Stimulated activated CD4-positive, alpha-beta T cell treated with anti-CD3 and anti-CD28 coated beads, Interleukin-1b, Interleukin-23, amount 100 ng/mL, for 1 hour (primary cell): ENCODE measurements at places on chromosomes 11 and 22.
A peak's percentile ranks its signal among the peaks of the same experiment; 100 is the strongest.

DNA sequence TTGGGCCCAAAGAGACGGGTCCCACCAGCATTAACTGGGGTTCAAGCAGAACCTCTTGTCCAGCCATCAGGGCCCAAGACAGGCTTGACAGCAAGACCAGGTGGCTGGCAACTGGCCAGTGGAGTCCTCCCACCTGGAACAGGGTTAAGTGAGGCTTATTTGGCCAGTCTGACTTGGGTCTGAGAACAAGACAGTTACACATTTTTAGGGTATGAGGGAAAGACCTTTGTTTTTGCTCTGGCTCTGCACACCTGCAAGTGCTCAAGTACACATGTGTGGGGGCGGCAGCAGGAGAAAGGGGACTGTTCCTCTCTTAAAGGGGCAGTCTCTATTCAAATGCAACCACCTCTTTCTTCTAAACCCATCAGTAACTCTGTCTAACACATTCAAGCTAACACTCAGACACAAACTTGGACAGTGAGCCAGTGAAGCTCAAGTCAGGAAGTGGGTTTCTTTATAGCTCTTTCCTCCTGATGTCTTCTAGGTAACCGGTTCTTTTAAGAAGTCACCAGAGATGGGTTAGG lies 116.2 kb downstream of the ETS1 start:
- DNase-seq, result no peak

DNA sequence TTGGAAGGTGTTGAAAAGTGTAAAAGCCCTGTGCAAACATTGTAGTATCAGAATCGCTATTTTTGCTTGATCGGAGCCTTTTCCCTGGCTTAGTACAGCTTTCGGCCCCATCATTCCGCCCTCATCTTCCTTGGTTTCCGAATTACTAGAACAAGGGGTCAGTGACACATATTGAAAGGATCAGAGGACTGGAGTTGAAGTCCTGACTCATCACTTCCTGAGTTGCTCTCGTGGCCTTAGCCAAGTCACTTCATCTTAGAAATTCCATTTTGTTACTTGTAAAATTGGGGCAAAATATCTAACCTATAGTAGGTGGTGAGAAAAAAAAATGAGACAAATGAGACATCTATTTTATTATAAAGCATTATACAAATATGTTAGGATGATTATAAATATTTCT lies 375.0 kb downstream of the NTM start:
- no peak for DNase-seq

DNA sequence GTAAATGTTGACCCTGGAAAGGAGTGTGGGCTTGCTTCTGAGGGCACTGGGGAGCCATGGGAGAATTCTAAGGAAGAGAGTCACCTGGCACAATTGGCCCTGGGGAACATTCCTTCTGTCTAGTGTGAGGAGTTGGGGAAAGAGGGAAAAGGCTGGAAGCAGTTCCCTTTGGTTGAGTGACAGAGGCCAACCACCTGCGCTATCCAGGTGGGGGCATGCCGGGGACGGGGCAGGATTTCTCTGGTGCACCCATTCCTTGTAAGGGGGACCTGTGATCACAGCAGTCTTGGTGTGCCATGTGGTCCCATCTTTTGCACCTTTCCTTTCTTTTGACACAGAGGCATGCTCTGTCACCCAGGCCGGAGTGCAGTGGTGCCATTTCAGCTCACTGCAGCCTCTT lies 92.1 kb upstream of the GRK3 start:
- DNase-seq, result no peak

DNA sequence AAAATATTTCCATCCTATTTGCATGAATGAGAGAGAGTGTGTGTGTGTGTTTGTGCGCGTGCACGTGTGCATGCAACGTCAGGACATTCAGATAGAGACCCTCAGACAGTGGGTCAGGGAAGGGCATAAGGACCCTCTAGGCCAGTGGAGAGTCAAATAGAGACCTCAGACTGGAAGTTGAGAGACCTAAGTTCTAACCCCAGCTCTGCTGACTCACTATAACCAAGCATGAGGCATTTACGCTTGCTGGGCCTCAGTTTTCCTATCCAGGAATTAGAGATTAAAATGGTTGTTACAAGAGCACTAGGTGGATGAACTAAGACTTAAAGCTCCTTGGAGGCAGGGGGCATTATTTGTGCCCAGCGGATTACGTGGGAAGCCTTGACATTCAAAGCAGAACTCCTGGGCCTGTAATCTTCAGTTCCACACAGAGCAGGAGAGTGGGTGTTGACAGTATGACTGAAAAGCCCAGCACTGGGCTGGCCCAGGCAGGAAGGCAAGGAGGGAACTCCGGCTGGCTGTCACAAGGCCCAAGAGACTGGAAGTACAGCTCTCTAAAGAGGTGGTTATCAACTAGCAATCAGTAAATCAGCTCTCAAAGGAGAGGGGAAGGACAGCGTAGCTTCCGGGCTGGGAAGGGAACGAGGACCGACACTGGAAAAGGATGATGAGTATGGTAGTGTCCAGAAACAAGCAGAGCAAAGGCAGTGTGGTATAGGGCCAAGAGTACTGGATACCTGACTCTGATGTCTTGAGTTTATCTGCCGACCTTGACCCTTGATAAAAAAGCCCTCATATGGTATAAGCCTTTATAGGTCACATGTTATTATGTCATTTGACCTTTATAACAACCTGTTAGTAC lies 9.2 kb downstream of the RHOG start:
- no peak for DNase-seq

DNA sequence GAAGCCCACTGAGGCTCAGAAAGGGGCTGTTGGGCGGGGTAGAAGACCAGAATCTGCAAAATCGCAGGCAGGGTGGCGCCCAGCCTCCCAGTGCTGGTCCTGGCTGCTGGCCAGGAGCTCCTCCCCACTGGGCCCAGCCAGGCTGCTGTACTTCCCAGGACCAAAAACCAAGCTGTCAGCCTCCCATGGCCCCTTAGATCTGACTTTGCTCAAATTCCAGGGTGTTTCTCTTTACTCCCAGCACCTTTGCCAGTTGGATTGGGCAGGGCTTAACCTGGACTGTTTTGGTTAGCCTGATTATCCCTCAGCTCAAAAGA lies 44.2 kb upstream of the WEE1 start:
- DNase-seq, result no peak

DNA sequence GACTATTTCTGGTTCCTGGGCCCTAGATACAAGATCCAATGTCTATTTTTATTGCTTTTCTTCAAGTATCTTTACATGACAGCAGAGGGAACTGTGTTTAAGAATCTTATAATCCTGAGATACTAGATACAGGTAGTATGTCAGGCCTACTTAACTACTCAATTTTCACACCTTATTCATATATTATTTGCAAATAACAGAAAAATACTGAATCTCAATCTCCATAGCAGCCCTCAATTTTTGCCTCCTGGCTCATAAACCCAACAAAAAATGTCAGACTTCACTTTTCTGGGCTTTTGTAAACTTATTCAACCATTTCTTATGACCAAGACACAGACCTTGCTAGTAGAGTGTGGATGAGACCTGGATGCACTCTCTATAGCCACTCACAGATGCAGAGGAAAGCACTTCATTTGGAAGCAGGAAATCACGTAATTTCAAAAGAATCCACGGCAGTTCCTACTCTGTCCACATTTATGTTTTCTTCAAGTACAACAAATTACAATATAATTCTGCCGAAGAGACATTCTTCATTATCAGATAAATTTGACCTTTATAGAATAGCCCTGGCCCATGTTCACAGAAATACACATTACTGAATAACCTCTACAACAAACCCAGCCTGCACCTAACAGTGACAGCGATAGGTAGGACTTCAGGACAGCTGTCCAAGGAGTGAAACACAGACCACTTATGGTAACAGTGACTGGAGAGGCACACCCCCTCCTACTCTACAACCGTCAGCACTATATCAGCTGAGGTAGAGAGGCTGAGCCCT lies 62.0 kb upstream of the YPEL1 start:
- DNase-seq, result no peak

- DNase-seq, result no peak
These were observed 28.6 kb downstream of the PPP2R1B start for GRCh38 chr11:111737444-111738210.

DNA sequence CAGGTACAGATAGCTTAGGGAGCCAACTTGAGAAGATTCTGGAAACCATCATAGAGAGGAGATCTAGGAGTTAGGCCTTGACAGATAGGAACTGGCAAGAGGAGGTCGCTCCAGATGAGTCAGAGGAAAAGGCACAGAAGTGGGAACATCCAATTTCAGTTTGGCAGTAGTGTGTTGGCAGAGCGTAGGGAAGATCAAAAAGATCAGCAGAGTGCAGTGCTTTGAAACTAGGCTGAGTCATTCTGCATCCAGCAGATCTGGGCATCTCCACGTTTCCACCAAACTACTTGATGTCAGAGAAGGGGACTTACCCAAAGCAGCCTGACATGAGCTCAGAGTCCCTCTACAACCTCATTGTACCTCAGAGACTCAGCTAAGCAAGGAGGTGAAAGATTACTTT lies 58.5 kb downstream of the GAB4 start:
- no peak for DNase-seq

GRCh38 chr11:66548774-66549630 lies 2.3 kb downstream of the ACTN3 start:
- no peak for DNase-seq

GRCh38 chr11:94325681-94326080 lies 21.3 kb downstream of the IZUMO1R start:
- peak; percentile 5 for DNase-seq

- no peak for DNase-seq
These were observed 160.5 kb upstream of the TTC12 start for GRCh38 chr11:113153847-113154246.

DNA sequence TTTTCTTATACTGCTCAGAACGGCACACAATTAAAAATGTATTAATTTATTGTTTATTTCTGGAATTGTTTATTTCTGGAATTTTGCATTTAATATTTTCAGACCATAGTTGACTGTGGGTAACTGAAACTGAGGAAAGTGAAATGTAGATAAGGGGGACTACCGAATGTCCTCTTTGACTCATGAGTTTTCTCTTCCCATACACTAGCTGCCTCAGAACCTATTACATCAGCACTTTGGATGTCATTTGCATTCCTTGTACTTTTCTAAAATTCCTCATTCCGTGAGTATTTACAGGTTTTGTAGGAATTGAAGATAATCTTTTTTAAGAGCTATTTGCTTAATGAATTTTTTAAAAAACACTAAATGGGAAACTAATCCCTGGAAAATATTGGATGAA lies 29.8 kb downstream of the ZC3H12C start:
- no peak for DNase-seq

GRCh38 chr11:78218707-78219492 lies 30.2 kb downstream of the USP35 start:
- DNase-seq, result no peak

- no peak for DNase-seq
These were observed 17.1 kb downstream of the APOBEC3H start for GRCh38 chr22:39114112-39114511.

DNA sequence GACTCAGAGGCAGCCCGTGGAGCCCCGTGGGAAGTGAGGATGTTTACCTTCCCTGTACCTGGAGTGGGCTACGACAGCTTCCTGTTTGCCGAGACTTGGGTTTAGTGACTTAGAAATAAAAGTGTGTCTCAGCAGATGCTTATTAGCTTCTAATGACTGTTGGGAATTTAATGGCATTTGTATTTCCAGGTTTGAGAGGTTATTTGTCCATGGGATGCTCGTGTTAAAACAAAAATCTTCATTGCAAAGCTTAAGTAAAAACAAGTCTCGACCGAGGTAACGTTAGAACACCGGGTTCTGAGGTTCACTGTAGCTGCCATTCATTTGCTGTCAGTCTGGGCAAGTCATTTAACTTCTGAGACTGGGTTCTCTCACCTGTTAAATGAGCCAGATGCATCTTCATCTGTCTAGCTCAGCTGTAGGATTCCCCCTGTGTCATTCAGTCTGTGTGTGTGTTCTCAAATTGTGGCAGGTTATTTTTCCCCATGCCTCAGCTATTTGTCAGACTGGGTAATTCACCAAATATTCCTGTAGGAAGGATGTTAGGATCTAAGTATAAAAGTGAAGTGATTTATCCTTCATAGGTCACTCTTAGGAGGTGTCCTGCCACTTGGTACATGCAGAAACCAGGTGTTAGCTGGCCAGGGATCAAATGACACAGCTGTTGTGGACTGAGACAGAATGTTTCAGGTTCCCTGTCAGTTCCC lies 791 bp downstream of the EI24 start:
- DNase-seq, result no peak

DNA sequence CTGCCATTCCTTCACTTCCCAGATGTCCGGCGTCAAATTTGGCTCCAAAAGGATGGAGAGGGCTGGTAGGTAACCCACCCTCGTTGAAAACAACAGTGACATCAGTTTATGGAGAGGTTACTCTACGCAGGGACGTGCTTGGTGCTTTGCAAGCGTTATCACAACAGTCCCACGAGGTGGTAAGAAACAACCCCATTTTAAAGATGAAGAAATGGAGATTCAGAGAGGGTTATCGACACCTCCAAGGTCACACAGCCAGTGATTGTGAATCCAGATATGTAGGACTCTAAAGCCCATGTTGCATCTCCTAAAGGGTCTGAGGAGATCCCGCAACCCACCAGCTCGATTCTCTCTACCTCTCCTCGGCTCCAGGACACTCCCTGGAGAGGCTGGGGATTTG lies 773 bp downstream of the MIAT start:
- no peak for DNase-seq

DNA sequence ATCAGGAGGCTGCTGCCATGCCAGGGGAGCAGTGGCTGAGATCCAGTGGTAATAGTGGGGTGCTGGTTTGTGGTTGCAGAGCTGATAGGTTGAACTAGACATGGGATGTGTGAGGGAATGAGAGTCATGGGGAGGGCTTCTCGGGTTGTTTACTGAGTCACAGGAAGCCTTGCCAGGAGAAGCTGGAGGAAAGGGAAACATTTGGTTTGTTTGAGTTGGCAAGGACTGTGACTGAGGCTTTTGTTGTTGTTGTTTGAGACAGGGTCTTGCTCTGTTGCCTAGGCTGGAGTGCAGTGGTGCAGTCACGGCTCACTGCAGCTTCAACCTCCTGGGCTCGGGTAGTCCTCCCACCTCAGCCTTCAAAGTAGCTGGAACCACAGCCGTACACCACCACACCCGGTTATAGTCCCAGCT lies 49.3 kb downstream of the CABIN1 start:
- no peak for DNase-seq

DNA sequence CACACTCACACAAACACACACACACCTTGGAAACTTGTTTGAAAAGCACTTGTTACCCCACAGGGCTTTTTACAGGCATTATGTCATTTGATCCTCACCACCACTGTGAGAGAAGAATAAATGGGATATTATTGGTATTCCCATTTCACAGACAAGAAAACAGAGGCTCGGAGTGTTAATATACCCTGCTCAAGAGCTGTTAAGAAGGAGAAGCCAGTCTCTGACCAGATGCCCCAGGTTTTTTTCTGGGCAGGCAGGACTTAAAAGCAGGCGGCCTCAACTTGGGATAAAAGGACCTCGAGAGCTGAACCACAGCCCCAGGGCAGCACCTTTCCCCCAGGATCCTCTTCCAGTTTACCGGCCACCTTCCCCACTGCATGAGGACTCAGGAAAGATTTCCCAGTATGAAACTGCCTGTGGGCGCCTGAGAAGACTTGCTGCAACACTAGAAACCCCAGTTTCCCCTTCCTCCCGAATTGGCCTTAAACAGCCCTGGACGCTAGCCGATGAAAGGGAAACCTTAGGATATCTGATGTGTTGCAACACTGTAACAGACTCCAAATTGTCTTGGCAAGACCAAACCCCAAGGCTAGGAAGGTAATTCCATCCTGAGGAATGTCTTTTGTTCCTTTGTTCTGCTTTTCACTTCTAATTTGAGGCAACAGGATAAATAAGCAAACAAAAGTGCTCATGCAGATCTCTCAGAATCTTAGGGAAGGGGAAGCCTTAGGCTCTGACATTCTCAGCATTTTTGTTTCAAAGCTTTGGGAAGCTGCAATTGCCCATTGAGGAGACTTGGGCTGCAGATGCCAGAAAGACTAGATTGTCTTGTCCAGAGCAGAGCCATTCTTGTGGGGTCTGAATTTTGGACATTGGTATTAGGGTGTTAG lies 173.5 kb downstream of the TRIM29 start:
- no peak for DNase-seq
